Nucleus accumbens (tissue), 56 donors: ENCODE measurements at places on chromosomes 16 and 17.

DNA sequence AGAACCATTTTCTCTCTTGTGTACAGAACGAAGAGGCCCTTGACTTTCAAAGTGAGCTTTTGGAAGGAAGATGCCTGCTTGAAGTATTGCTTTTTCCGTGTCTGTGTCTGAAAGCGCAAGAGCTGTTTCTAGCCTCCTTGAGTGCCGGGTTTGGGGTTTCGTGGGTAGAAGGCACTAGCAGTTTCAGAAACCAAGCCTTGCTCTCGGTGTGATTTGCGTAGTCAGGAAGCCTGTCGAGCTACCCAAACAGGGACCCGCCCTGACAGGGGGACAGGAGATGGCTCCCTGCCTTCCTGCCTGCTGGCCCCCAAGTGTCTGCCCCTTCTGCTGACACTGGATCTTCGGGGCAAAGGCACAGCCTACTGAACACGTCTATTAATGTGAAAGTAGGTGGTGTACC is 322.0 kb downstream of the MAF start:
- DNase-seq: no peak

DNA sequence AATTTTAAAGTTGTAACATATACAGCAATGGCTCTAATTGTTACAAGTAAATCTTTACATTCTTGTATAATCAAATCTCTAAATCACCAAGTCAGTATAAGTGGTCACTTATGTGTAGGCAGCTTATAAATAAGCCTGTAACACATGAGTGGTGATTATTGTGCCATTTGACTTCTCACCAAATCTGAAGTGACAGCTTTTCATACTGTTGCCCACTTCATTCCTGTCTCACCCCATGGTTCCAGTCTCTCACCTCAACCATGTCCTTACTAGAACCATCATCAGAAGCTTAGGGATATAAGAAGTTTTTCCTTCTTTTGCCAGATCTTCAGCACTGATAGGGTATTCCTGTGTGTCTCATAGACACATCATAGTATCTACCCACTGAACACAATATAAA is 23.5 kb downstream of the TNRC6A start:
- DNase-seq: no peak

GRCh38 chr17:29566473-29567303 is at the start of gene ABHD15:
Gene ABHD15, minus strand, starts transcription at chr17:29567037. Its CDS starts 71 bp downstream, at chr17:29566966.
- DNase-seq: peak; percentile 39

DNA sequence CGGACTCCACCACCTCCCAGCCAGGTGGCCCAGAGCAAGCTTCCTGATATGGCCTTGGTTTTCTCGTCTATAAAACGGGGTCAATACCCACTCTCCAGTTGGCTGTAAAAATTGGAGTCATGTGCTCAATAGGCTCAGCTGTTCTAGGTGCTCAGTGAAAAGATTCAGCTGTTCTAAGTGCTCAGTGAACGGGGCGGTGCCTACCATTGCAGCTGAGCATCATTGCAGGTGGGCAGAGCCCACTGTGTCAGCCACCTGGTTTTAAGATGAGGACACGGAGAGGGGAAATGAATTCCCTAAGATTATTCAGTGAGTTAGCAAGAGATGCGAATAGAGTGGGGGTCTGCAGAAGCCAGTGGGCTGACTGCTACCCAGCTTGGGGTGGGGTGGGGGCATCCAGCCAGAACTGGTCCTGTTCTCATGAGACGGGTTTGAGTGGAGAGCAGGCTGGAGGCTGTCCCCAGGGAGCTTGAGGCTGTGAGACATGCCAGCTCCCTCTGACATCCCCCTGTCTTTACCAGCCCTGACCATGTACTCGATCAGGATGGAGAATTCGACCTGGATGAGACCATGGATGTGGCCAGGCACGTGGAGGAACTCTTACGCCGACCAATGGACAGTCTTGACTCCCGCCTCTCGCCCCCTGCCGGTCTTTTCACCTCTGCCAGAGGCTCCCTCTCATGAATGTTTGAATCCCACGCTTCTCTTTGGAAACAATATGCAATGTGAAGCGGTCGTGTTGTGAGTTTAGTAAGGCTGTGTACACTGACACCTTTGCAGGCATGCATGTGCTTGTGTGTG is 21.9 kb downstream of the STAT5A start:
- no peak for DNase-seq

- DNase-seq: no peak
Measured at GRCh38 chr17:76535788-76536510, 1.6 kb downstream of the CYGB start.

DNA sequence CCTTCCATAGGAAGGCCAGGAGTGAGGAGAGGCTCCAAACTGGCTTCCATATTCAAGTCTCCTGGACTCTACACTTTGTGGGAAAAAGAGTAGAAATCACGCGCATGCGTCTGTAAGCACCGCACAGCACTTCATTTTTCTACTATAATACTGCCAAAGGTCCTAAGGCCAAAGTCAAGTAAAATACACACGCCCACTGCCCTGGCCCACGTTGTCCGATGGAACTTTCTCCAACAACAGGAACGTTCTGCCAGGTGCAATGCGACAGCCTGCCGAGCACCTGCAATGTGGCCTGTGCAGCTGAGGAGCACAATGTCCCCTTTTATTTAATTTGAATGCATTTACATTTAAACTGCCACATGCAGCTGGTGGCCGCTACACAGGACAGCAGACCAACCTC is 23.5 kb downstream of the DNASE1 start:
- no peak for DNase-seq
